ENCODE measurements at places on chromosomes 1 and 21.

- no peak for DNase-seq
These were observed 11.3 kb downstream of the CRABP2 start for GRCh38 chr1:156693848-156694689.

- no peak for DNase-seq
These were observed 24.6 kb downstream of the PROX1 start for GRCh38 chr1:214012418-214012817.

DNA sequence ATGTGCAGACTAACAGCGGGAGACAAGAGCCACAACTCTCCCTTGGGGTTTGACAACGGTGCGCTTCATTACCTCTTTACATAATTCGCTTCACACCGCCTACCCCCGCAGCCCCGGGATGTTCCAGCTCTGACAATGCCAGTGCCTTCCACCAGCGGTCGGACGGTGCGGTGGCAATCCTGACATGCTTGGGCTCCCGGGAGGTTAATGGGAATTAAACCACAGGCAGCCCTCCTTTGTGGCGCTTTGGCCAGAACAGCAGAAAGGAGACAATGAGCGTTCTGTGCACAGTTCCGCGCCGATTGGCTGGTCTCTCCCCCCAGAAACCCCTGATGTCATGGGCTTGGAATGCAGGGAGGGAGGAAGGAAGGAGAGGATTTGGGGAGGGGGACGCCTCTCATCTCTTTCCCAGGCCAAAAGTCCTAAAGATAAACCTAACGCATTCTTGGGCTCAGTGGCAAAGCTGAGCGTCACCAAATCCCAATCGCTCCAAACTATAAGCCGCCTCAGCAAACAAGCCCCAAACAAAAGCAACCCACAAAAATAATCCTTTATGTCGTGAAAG is 1.3 kb downstream of the CNN3 start:
- DNase-seq: peak; percentile 60

DNA sequence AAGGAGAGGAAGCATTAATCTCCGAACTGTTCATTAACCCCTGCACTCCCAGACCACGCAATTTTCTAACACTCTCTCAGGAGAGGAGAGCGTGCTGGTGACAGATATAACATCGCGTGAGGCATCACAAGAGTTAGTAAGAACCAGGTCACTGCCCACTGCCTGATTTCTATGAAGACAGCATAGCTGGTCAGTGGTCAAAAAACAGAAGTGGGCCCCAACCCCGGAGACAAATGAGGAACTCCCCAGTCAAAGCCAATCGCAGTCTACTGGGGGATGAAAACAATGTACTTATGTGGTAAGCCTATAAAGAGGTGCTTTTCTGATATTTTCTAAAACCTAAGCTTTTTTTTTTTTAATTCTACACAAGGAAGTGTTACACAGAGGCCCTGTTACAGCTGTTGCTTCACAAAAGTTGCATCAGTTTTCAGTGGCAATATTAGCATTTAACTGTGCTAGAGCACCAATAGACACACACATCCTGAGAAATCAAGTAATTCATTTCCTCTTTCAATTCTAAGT is 231.8 kb upstream of the IRF2BP2 start:
- DNase-seq: no peak

DNA sequence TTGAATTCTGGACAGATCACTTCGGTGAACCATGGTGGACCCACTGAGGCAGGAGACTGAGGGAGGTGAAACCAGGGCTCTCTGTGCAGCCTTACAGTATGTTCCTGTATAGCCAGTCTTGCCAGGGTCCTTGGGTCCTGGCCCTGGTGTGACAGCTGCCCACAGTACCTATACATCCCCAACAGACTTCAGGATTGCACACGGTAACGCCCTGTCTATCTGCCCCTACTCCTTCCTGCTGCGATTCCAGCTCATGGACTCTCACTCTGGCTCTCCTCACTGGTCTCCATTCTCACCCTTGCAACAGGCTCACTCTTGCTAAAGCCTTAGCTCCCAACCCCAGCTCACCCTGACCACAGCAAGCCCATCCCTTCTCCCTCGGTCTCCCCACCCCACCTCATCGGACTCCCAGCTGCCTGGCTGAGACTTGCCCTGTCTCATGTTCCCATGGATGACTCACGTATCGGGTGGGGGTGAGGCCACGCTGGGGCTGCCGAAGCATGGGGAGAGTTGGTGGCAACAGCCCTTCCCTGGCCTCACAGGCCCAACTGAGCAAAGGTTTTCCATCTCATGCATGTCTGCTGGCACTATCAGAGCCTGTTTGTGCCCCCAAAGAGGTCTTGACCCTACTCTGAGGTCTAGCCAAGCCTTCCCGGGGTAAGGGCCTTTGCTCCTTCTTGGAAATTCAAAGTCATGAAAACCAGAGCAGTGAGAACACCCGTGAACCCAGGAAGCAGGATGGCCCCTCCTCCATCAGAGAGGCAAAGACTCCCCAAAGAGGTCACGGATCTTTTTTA is 7.1 kb downstream of the PHLDA3 start:
- peak; percentile 88 for DNase-seq

DNA sequence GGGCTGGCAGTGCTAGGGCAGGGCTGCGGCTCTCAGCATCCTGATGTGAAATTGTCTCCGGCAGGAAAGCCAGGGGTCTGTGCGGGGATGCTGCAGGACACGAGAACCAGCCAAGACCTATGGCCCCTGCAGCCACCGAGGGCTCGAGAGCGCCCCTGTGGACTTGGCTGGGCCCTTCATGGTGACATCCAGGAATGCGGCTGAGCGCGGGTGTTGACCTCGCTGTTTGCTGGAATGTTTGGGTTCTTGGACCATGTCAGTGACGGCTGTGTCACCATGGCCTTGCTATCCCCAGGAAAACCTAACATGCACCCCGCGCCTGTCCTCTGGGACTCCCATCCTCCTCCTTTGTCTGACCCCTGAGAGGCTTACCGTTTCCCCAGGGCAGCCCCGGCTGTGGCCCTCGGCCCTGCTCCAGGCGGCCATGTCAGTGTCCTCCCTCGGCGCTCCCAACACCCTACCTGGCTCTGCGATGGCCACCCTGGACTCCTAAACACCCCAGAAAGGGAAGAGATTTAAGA is 14.3 kb upstream of the C1orf174 start:
- DNase-seq: no peak

DNA sequence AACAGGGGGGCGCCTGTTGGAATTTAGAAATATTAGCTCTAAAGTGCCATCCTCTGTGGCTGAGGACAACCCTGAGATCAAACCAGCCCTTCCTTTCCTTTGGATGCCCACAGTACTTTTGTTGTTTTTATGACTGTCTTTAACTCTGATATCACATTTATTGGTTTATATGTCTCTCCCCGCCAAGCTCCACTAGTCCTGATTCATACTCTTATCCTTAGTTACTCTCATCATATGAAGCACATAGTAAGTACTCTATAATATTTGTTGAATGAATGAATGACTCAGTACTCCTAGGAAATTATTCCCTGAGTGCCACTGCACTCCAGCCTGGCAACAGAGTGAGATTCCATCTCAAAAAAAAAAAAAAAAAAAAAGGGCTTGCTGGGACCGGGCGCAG is 22.6 kb upstream of the NRDC start:
- DNase-seq: no peak

DNA sequence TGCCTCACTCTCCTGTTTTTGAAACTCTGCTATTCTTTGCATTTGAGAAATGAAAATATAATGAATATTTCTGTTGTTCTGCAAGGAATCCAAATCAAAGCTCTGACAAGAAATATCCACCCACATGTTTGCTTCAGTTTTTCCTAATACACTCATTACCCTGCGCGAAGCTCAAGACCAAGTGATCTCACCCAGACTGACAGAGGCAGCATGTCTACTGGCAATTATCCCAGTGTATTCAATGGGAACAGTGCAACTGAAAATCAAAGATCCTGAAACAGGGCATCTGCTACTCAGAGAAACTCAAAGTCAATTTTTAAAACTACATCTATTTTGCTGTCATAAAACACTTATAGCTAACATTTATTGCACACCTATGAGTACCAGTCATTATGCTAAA is 321.0 kb upstream of the LRRC7 start:
- DNase-seq: no peak

GRCh38 chr1:226677027-226678020 is 61.8 kb downstream of the ITPKB start:
- DNase-seq: peak; percentile 6

DNA sequence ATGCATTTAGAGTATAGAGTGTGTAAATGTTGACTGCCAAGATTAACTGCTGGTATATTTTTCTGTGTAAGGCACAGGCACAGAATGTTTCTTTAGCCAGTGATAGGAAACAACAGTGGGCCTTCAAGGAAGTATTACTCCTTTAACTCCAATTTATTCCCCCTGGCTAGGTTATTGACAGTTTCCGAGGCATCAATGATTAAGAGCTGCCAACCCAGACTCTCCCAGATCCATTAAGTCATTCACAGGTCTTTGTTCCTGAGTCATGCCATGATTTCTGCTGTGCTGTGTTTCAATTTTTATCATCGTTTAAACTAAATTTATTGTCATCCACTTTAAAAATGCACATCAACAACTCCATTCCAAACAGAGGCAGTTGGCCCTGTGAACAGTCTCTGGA is 9.2 kb downstream of the ZNF648 start:
- DNase-seq: no peak

GRCh38 chr1:64290420-64290819 is 87.0 kb downstream of the UBE2U start:
- no peak for DNase-seq

All from LoVo (cell line).